Sciatic nerve (tissue), 2 donors: ENCODE measurements at places on chromosomes 3 and 15. TPM values are rescaled to one million over a fixed set of nuclear protein-coding genes. Genes with fewer than 3 reads are reported as not detected.

DNA sequence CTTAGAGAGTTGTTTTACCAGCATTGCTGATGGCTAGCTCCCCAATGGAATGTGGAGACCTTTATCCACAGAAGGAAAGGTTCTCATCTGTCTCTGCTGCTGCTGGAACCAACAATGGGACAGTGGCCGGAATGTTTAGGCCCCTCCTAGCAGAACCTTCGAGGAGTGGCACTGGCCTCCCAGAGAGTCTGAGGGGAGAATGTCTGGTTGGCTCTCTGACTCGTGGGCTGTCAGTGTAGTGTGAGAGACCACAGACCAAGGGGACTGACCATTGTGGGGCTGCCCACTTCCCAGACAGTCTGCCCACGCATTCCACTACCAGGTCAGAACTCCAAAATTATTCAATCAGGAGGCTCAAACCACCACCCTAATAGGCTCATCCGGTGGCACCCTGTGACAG is 5.1 kb downstream of the RASL12 start:
- no peak for DNase-seq

DNA sequence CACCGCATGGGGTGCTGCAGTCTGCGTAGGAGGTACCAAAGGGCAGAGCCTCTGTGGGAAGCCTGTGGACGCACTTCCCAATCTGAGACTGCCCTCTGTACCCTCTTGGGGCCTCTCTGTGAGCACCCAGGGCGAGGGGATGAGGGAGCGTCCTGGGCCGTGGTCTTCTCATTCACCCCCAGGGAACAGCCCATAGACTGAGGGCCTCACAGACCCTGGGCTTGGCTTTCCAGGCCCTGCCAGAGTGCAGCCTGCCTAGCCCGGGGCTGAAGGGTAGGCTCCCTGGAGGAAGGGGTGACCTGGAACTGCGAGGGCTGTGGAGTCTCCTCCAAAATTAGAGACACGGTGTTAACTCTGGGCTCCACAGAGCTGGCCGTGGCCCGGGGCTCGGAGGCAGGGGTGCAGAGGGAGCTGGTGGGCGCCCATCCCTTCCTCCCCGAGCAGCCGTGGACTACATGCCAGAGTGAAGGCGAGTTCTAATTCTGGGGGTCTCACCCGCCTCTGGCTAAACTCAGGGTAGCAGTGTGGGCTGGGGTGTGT is 468 bp upstream of the SPTBN5 start:
- no peak for DNase-seq

DNA sequence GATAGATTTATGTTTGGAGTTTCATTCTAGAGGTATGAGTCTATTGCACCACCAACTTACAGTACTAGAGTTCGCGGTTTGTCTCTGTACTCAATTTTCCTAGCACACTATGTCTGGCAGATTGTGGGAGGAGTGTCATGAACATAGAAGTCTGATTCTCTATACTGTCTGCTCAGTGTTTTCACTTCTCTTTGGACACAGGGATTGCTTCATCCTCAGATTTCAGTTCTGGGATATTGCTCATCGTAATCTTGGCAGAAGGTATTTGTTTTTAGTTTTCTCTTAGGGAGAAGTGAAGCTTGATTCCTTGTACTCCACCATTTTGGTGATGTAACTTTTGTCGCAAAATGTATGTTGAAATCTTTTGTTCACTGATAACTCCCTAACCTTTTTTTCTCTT is 27.8 kb upstream of the AZI2 start:
- no peak for DNase-seq

- DNase-seq = no peak
Measured at GRCh38 chr15:54812383-54812782, 384.4 kb downstream of the RSL24D1 start.

The KLHL40 gene
- total RNA-seq = 0.13 TPM

DNA sequence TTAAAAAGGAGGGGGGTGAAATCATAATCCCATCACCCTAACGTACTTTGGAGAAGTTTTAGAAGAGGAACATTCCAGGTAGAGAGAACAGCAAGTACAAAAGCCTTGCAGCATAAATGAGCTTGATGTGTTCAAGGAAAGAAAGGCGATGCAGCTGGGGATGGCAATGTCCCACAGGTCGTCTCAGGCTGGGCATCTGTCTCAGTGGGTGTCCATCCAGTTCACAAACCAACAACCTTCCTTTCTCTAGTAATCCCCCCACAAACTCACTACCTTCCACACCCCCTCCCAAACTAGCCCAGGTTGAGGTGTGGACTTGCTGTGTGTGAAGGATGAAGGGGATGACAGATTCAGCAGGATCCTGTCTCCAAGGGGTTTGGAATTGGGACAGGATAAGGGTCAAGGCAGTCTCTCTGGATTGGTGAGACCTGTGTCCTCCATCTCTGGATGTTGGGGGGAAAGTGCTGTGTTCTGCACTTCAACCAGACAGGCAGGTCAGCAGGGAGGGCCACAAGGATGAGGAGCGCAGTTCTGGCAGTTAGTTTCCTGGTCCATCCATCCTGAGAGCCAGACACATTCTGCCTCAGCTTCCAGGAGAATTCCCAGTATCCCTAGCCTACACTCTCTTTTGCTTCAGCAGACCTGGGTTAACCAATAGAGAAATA is 1.7 kb upstream of the ESYT3 start:
- DNase-seq = no peak
